ENCODE measurements at places on chromosomes 6 and 20.

GRCh38 chr6:74319292-74319691, 623.3 kb downstream of the CD109 start:
- DNase-seq: no peak

GRCh38 chr6:74318738-74319137, 622.7 kb downstream of the CD109 start:
- no peak for DNase-seq

- DNase-seq: no peak
Observed at GRCh38 chr6:165821754-165822153, 158.7 kb upstream of the PDE10A start.

DNA sequence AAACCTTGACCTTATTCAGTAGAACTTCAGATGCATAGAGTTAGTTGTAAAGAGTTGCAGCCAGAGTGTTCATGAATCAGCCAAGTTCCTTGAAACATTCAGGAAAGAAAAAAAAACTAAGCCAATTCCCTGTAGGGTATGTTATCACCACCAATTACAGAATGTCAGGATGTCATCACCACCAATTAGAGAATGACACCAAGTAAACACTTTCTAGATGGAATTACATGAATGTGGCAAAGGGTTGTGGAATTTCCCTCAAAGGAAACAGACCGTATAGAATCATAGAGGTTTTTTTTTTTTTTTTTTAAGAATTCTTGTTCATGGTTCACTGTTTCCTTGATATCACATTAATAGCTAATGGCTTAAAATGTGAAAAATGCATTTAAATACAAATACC, 472.1 kb upstream of the RNF217 start:
- no peak for DNase-seq

DNA sequence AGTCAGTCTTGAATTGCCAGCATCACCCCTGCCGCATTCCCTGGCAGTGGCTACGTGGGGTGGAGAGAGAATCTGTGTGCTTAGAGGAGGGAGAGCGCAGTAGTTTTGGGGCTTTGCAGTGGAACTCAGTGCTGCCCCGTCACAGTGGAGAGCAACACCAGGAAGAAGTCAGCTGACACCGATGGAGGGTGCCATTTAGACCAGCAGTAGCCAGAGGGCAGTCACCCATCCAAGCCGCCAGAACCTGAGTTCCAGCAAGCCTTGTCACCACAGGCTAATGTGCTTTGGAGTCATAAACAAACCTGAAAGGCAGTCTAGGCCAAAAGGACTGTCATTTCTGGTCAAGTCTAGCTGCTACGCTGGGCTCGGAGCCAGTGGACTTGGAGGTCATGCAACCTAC, 22.0 kb upstream of the PERP start:
- no peak for DNase-seq

- no peak for DNase-seq
Observed at GRCh38 chr6:47109281-47109680, 67.1 kb upstream of the ADGRF1 start.

DNA sequence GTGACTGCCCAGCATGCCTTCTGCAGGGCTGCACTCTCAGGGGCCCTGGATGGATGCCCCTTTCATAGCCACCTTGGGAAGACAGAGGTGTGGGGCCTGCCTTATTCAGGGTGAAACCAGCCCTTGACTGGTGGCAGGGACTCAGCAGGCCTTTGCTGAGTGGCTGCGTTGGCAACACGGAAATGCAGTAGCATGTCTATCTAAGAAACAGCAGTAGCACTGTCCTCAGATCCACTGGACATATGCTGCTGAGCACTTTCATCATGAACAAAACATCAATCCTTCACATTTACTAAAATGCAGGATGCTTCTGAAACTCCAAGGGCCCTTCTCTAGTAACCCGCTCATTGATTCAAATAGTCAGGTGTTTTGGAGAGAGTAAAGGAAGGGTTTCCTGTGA, 4.9 kb upstream of the TBXT start:
- no peak for DNase-seq
